Stimulated activated CD4-positive, alpha-beta T cell treated with anti-CD3 and anti-CD28 coated beads, Interleukin-15, amount 100 ng/mL, for 48 hours (primary cell): ENCODE measurements at places on chromosomes 5 and 9.

GRCh38 chr5:17178373-17178675 is 39.1 kb upstream of the BASP1 start:
- DNase-seq: no peak

GRCh38 chr5:64180661-64181343 is 15.2 kb downstream of the RNF180 start:
- no peak for DNase-seq

- no peak for DNase-seq
Measured at GRCh38 chr5:73007051-73007450, 51.2 kb downstream of the FCHO2 start.

GRCh38 chr9:114274217-114274616 is 48.7 kb upstream of the ORM1 start:
- no peak for DNase-seq

DNA sequence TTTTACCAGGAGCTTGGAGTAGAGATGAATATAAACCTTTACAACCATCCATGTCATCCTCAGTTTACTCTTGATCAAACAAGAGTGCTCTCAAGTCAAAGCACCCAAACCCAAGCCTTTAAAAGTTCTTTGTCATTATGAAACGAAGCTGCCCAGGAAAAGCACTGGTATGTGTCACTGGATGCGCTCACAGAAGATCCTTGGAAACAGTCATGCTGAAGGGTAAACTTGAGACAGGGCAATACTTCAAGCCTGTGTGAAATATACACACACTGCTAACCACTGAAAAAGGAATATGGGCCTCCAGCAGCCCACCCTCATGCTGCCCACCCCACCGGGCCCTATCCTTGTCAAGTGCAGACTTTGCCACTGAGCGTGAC is 84.5 kb downstream of the PRRT1B start:
- DNase-seq: no peak

GRCh38 chr5:112986224-112986623 is 9.6 kb downstream of the DCP2 start:
- DNase-seq: no peak

- DNase-seq: no peak
Measured at GRCh38 chr5:177458912-177459350, 12.3 kb downstream of the PRR7 start.

GRCh38 chr9:2285416-2286332 is 270.5 kb downstream of the SMARCA2 start:
- no peak for DNase-seq

DNA sequence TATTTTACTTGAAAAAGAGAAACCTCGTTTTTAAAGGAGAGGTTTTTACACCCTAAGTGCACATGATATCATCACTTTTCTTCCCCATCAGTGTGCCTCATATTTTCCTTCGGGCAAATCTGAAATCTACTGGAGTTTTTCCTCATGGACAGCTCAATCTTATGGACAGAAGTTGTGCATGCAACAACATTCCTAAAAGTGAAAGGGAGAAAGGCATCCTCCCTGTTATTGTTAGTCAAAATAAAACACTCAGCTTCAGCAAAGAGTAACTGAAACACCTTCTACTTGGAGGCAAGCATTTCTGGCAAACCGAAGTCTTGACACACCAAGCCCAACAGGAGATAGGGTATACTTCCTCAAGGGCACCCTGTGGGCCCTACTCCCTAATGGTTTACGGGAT is 217.9 kb downstream of the BNC2 start:
- no peak for DNase-seq

DNA sequence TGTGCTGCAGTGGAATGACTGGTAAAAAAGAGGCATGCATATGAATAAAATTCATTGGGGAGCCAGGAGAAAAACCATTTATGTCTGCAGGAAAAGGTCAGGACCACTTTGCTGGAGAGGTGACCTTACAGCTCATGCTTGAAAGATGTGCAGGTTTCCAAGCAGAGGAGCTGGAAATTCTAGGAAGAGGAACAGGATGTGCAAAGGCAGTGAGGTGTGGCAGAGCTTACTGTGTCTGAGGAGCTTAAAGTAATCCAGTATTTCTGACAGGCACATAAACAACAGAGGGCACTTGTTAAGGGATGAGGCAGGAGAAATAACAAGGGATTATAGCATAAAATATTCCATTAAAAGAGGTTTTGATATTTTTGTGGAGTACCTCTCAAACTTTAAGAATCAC is 203.2 kb downstream of the CD180 start:
- DNase-seq: no peak

DNA sequence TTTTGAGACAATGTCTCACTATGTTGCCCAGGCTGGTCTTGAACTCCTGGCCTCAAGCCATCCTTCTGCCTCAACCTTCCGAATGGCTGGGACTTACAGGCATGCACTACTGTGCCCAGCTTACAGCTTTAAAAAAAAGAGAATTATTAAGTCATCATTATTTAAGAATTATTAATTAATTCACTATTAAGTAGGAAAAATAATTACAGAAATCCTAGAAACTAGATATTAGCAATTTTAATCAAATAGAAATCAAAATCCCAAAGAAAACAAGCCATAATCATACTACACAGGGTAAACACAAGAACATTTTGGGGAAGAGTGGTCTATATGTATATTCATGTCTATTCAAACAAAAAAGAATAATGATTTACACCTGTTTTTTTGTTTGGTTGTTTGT is 19.6 kb upstream of the MTMR12 start:
- no peak for DNase-seq

GRCh38 chr9:95979446-95979845 is 104.0 kb downstream of the ERCC6L2 start:
- no peak for DNase-seq

DNA sequence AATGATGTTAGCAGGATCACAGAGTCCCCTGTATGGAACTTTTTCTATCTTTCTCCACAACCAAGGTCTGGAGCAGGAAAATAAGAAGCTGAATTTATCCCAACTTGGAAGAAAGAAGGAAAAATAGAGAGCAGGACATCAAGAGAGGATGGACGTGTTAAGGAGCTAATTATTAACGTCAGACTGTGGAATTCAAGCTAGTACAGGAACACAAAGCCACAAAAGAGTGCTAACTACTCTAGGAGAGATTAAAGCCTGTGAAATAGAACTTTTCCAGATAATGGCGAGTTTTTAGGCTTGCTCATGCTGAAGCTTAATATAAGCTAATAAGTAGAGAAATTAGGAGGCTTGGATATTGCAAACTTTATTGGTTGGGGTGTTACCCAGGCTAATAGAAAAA is 632 bp upstream of the SPINK13 start:
- no peak for DNase-seq

GRCh38 chr5:40682154-40683017 is 2.7 kb downstream of the PTGER4 start:
- no peak for DNase-seq

- DNase-seq: no peak
Measured at GRCh38 chr9:5838884-5839571, 6.1 kb upstream of the ERMP1 start.

- DNase-seq: no peak
Measured at GRCh38 chr9:125493881-125494652, 212.9 kb downstream of the MAPKAP1 start.

DNA sequence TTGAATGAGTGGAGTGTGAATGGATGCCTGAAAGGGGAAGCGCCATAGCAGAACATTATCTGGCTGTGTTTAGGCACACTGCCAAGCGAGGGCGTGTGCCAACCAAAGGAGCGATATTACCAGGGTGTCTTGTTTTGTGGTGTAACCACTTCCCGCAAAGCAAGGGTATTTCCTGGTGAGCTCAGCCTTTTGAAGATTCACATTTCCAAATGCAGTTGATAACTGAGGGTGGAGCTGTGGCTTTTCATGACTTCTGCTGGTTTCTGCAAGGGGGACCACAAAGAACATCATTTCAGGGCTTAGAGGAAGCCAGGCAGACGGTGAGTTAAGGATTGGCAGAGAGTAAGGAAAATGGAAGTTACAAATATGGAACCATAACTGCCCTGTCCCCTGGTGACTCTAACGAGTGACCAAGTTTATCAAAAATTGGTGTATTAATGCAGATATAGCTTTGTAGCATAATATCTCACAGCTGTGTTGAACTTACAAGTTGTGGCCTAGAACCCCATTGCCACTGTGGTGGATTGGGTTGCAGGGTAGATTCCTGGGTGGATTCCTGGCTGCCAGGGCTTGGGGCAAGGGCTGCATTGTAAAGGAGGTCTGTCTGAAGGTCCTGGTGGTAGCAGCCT is 71.4 kb downstream of the RALGPS1 start:
- DNase-seq: peak; percentile 77

DNA sequence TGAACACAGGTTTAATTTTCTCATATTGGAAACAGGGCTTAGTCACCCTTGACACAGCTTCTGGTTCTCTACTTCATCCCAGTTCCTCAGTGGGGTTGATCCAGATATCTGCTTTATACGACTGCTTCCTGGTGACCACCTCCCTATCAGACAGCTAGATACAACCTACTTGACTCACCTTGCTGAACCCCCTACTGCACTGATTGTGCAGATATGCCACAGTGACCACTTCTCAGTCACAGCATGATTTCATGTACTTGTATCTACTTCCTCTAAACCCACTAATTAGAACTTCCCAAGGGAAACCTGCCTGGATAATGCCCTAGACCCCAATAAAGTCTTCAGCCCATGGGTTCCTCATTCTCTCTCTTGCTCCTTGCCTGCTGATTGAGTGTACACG is 18.4 kb upstream of the RFK start:
- DNase-seq: no peak

DNA sequence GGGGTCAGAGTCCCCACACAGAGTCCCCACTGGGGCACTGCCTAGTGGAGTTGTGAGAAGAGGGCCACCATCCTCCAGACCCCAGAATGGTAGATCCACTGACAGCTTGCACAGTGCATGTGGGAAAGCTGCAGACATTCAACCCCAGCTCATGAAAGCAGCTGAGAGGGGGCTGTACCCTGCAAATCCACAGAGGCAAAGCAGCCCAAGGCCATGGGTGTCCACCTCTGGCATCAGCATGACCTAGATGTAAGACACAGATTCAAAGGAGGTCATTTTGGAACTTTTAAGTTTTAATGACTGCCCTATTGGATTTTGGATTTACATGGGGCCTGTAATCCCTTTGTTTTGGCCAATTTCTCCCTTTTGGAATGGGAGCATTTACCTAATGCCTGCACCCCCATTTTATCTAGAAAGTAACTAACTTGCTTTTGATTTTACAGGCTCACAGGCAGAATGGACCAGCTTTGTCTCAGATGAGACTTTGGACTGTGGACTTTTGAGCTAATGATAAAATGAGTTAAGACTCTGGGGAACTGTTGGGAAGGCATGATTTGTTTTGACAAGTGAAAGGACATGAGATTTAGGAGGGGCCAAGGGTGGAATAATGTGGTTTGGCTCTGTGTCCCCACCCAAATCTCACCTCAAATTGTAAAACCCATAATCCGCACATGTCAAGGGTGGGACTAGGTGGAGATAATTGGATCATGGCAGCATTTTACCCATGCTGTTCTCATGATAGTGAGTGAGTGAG is 56.3 kb upstream of the ITGA1 start:
- DNase-seq: no peak

DNA sequence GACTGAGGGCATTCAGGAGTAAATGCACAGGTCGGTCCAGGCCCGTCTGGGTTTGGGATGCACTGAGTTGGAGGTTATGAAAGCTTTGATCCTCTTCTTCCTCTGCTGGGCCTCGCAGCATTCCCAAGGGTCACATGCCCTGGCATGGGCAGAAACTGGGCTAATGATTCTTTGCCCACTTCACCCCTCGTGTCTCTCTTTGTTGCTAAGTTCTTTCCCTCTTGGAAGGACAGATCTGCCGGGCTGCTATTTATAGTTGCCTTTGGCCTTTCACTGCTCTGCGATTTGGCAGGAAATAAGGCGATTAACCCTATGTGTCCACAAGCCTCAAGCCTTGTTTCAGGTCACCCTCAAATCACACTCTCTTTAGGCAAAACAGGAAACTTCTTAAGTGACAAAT is 66.9 kb downstream of the ENTREP1 start:
- no peak for DNase-seq

DNA sequence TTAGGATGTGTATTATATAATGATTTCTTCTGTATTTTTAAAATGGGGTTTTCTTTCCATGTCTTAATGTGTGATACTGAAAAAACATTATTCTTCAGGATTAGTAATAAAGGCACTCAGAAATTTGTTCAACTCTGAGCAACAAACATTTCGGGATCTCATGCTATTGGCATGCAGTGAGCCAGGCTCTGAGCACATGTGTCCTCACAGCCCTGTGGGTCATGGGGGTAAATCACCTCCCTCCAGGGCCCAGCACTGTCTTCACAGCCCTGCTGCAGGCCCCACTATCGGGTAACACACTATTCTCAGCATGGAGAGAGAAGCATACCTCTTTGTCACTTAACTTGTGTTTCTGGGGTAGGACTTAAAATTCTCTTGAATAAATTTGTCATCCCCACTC is 14.0 kb downstream of the TMEM174 start:
- no peak for DNase-seq

GRCh38 chr9:2345013-2345412 is 276.6 kb upstream of the VLDLR start:
- no peak for DNase-seq

- DNase-seq: no peak
Measured at GRCh38 chr5:76679231-76679630, 36.7 kb upstream of the F2R start.

DNA sequence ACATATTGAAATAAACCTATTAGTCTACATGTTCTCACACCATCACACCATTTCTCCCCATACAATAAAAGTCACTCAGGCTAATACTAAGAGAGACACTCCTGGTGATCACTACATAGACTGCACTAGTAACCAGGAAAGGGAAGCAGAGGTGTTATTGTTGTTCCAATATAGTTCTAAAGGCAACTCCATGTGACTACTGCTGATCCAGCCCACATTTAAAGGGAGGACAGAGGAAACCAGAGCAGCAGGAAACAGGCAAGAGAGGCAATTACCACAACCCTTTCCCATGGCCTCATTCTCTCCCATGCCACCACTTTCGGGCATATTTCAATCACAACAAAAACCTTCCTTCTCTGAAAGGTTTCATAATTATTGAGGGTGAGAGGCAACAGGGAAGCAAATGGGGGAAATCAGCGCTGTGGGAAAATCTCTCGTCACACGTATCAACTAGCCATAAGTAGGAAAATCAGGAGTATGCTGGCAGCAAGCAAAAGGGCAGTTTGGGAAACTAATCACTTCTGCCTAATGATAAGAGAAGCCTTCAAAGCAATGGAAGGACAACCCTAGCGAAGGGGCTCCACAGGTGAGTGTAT is 1.8 kb downstream of the UBAP2 start:
- DNase-seq: no peak

- DNase-seq: no peak
Measured at GRCh38 chr9:37174247-37174646, 53.9 kb downstream of the ZCCHC7 start.

GRCh38 chr5:125560476-125561225 is 814.2 kb upstream of the ZNF608 start:
- DNase-seq: no peak

- no peak for DNase-seq
Measured at GRCh38 chr5:132263548-132264261, 6.2 kb downstream of the PDLIM4 start.

DNA sequence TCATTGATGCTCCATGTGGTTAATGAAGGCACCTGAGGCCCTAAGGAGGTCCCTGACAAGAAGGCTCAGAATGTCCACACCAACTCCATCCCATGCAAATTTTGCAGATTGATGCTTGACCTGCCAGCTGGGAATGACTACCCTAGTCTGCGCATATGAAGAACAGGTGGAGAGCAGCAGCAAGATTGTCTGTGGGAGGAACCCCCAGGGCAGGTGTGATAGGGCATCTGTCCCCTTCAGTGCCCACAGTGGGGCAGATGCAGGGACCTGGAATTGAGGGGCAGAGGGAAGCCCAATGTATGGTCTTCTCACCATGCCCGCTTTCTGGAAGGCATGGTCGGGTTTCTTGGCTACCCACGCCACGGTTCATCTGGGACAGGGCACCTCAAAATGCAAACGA is 79.6 kb downstream of the MACROH2A1 start:
- no peak for DNase-seq
